ENCODE measurements at places on chromosomes 1 and 21.

- DNase-seq, result no peak
These were observed 142.8 kb upstream of the VAMP3 start for GRCh38 chr1:7628273-7628672.

- DNase-seq, result no peak
These were observed 27.2 kb upstream of the TSPAN2 start for GRCh38 chr1:115116512-115116911.

GRCh38 chr1:54301497-54301896 lies 101.5 kb downstream of the MRPL37 start:
- DNase-seq, result no peak

DNA sequence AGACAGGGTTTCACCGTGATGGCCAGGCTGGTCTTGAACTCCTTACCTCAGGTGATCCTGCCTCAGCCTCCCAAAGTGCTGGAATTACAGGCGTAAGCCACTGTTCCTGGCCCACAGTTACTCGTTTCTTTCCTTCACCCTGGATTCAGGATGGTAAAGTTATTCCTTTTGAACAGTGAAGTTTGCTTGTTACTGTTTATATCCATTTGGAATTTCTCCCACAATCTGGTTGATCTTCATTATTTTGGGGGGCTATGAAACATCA lies 43.0 kb downstream of the WDR4 start:
- DNase-seq, result no peak

GRCh38 chr1:108521990-108522393 lies 37.9 kb upstream of the EEIG2 start:
- DNase-seq, result no peak
